ENCODE measurements at places on chromosomes 16 and 17. TPM values are rescaled to one million over a fixed set of nuclear protein-coding genes. Genes with fewer than 3 reads are reported as not detected.

The CD79B gene
- 0.12 TPM for total RNA-seq

The IL17C gene
- not detected for total RNA-seq

The PRSS22 gene
- total RNA-seq: 0.12 TPM

The KRT20 gene
- 0.22 TPM for total RNA-seq

The COG4 gene
- 76.6 TPM for total RNA-seq

The KAT2A gene
- 8.7 TPM for total RNA-seq

Measured in uterine smooth muscle cell (primary cell).